ENCODE measurements at places on chromosomes 6 and 20.

GRCh38 chr6:129736105-129736504 lies 26.1 kb upstream of the ARHGAP18 start:
- DNase-seq = no peak

DNA sequence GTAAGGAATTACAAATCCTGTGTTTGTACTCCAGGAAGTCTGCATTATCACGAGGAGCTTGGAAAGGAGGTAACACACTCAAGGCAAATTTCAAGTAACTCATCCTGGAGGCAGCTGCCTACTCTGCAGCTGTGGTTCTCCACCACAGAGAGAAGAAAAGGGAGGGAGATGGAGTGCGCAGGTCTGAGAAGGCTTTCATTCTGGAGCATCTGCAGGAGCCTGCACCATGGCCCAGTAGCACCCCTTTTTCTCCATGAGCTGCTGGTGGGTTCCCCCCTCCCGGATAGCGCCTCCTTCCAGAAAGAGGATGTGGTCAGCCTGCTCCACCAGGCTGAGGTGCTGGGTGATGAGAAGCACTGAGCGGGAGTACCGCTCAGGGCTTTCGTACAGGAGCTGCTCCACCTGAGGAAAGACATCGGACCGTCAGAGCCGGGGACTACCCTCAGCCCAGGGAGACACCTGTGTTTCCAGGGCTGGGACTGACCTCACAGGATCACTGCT lies 1.6 kb upstream of the PSMB8 start:
- no peak for DNase-seq

- no peak for DNase-seq
Observed at GRCh38 chr6:160394654-160395035, 46.5 kb downstream of the SLC22A3 start.

DNA sequence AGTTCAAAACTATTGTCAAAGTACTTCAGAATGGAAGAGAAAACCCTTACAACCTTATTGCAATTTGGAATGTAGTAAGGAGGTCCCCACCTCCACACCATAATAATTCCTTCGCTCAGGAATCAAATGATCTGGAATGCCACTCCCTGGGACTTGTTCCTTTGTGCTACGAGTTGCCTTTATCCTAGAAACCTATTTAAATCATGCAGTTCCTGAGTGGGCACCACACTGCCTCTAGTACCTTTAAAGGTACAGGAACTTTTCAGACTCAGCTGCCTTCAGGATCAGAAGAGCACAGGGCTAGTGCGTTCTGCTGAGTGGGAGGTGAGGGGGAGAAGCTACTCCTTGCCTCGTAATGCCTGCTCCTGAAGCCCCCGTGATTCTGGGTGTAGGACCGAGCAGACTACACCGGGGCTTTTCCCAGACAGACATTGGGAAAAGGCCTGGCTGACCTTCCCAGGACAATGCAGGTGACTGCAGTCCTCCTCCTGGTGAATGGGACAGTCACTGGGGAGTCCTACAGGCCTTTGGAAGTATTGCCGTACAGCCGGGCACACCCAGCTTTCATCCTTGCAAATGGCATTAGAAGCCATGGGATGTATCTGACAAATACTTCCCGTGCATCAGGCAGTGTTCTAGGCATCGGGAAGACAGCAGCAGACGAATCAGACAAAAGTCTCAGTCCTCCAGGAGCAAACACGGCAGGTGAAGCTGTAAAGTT lies 11.8 kb upstream of the TUBB2B start:
- DNase-seq = no peak

DNA sequence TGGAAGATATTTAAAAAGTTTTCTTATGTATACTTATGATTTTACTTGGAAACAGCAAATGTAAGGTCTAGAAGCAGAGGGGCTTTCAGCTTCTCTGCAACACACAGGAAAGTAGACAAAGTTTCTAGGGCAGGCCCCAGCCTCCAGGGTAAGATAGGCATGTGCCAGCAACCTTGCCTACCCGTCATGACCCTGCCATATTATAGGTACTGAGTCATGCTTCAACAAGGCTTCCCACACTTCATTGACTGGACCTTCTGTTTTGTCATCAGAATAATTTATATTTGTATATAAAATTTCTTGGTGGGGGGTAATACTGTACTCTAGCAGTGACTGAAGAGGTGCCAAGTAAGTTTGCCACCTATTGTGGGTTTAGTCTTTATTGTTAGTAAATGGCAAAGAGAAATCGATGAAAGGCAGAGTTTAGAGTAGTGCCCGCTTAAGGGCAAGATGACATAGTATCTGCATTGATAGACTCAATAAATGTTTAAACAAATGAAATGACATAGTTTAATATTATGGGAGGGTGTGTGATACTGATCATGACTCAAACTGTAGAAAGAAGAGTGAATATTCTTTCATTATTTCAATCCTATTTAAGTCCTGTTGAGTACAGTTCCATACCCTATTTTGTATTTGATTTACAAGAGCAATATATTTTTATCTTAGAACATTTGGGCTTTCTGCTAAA lies 95.6 kb downstream of the JARID2 start:
- DNase-seq = no peak

GRCh38 chr6:152356662-152357061 lies 280.5 kb downstream of the SYNE1 start:
- DNase-seq = peak; percentile 57

GRCh38 chr6:108675226-108676200 lies 114.8 kb downstream of the FOXO3 start:
- no peak for DNase-seq

DNA sequence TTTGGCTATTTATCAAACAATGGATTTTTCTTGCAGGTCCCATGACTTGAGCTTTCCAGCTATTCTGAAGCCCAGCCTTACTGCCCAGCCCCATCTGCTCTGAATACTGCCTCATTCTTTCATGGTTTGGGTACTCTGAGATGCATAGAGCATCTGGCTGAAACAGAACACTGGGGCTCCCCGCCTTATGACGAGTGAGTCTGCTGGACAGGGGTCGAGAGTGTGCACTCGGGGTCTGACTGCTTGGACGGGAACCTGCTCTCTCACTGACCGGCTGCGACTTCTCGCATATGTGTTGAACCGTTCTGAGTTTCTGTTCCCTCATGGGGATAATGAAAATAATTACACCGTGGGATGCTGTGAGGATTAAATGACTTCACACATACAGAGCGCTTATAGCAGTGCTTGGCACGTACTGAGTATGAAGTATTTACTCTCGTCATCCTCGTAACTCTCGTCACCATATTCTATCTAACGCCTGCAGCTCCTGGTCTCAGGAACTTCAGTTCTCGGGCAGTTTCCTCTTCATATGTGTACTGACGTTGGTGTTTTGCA lies 59.5 kb upstream of the MPC1 start:
- no peak for DNase-seq

DNA sequence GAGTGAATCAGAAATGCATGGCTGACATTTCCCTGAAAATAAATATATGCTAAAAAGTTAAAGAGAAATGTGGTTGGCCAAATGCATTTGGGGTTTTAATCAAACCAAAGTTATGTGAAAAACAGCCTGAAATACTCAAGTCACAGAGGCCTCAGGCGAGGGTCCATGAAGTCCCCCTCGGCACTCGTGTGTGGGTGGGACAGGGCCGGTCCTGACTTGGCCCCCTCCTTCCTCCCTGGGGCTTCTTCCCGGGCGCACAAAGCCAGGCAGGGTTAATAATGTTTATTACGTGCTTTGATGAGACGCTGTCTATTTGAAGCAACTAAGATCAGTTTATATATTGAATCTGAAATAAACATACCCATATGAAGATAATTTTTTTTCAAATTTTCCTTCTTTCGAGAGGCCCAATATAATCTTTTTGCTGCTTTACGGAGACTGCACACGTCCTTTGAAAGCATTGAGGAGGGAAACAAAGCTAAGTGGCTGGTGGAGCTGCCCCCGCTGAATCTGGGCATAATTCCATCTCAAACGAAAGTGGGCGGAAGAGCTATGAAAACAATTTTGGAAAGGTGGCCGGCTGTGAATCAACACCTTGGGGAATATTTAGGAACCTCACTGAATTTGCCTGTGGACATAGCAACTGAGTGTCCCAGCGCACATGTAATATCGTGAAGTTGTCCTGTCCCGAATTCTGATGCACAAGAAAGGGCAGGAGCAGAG lies 55.8 kb upstream of the SMOC2 start:
- DNase-seq = peak; percentile 25

DNA sequence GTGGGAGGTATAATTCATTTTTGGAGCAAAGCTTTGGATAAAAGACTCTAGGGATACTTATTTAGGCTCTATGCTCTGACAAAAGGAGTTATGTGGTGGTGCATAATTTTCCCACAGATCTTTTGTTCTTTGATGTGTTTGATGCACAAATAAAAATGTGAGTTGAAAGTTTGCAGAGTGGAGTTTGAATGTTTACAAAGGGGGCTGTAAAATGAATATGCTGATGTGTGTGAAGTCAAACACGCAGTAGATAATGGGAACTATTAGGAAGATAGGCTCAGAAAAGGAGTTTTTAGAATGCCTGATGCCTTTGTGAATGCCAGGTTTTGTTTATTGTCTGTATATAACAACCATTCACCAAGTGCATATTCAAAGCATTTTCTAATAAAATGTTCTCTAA lies 545.0 kb upstream of the EPHA7 start:
- no peak for DNase-seq

GRCh38 chr20:59836767-59837166 lies 96.7 kb downstream of the SYCP2 start:
- no peak for DNase-seq

DNA sequence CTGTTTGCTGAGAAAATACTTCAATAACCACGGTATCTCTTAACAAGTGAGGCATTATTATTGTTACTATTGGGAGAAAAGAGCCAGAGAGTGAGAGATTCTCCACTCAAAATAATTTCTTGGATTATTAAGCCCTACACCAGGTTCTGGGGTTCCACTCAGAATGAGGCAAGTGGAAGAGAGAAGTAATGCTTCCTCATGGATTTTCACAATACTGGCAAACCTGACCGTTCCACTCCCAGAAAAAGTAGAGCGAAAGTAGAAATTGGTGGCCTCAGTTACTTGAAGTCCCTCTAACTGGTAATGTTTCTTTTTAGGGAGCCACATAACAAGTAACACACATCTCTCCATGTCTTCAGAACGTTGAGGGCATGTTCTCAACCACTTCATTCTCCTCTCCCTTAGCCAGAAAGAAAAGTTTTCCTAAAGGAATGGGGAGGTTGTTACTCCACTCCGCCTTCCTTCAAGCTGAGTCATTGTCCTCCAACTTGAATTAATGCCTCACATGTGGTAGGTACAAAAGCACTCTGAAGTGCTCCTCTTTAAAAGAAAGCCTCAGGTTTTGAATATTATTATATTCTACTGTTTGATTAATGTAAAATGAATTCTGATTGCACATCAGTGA lies 1.9 kb downstream of the BAG2 start:
- peak; percentile 87 for DNase-seq

DNA sequence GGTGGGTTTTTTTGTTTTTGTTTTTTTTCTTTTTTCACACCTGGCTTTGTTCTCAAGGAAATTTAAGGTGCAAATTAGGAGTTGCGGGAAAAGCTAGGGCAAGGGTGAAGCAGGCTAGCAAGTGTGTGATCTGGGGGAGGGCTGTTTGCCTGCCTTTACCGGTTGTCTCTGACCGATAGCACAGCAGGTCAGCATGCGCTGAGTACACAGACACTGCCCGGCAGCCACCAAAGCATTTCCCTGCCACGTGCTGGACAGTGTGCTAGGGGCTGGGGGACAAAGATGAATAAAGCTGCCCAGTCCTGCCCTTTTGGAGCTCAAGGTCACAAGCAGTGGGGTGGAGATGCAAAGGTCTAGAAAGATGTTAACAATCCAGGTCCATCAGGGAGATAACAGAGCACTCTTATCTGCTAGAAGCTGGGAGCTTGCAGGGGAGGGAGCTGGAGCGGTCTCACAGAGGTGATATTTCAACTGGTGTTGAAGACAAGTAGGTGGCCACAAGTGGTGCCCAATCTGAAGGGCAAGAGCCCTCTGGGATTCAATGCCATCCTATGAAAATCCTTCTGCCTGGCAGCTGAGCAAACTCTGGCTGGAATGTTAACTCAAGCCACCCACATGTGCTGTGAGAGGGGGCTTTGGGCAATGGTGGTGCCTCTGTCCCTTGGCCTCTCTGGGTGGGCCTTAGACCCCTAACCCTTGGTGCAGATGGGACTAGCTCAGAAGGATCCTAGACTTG lies 24.5 kb downstream of the TTBK1 start:
- DNase-seq = no peak

- no peak for DNase-seq
Observed at GRCh38 chr6:120363429-120363828, 970.9 kb downstream of the TBC1D32 start.

GRCh38 chr20:63119963-63120807 lies 95.7 kb downstream of the YTHDF1 start:
- DNase-seq = no peak
